AG09309 (cell line): ENCODE measurements at places on chromosomes 11 and 22.
A peak's percentile ranks its signal among the peaks of the same experiment; 100 is the strongest.

DNA sequence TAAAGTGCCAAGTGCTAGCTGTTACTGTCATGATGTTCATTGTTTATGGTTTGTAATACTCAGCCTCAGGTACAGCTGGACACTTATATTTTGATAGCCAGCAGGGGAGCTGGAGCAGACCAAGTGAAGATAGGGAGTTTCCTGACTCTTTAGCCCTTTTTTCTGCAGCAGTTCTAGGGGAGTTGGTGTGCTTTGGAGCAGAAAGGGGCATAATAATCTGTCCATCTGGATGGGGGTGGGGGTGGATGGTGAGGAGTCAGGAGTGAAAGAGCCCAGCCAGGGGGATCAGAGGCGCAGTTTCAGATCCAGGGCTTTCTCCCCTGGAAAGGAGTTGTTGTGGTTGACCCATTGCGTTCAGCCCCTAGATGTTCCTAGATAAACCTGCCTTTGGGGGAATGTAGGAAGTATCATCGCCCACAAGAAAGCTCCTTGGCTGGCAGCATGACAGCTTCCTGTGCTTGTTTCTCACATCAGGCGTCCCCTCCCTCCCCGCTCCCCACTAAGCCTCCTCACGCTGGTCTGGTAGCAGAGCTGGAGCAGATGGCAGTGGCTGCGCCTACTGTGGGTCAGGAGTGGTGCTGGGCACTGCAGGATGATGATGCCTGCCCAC, 41.9 kb downstream of the MED15 start:
- DNase-seq = no peak

- no peak for DNase-seq
Measured at GRCh38 chr11:78469896-78470295, 52.3 kb upstream of the GAB2 start.

- DNase-seq = no peak
Measured at GRCh38 chr22:19622061-19622441, 92.3 kb upstream of the SEPTIN5 start.

DNA sequence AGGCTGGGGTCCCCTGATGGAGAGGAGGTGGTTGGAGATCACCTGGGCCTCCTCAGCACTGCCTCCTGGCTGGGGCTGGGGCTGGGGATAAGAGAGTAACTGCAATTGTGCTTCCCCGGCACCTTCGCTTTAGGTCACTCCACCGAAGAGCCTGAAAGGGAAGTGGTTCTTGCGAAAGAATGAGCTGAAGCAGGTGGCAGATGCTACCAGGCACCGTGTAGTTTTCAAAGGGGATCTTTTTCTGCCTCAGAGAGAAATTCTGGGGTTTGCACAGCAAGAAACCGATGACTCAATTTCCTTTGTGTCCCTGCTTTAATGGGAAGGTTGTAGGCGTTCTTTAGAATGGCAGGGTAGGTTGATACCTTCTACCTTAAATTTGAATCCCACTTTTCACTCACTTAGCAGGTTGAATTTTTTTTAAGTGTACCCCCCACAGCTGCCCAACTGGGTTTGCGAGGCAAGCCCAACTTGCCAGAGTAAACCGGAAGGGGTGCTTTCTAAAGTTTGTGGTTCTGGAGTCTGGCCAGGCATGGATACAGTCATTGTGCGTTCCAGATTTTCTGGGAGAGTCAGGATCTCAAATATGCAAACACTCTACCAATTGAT, 5.3 kb downstream of the CD44 start:
- DNase-seq = peak; percentile 35

GRCh38 chr22:48714231-48714630, 1113.4 kb downstream of the BRD1 start:
- DNase-seq = no peak

GRCh38 chr11:30143098-30143705, 87.6 kb upstream of the FSHB start:
- DNase-seq = no peak
